Hindlimb muscle (tissue), 1 donor: ENCODE measurements at places on chromosomes 12 and 14. TPM values are rescaled to one million over a fixed set of nuclear protein-coding genes. Genes with fewer than 3 reads are reported as not detected.

DNA sequence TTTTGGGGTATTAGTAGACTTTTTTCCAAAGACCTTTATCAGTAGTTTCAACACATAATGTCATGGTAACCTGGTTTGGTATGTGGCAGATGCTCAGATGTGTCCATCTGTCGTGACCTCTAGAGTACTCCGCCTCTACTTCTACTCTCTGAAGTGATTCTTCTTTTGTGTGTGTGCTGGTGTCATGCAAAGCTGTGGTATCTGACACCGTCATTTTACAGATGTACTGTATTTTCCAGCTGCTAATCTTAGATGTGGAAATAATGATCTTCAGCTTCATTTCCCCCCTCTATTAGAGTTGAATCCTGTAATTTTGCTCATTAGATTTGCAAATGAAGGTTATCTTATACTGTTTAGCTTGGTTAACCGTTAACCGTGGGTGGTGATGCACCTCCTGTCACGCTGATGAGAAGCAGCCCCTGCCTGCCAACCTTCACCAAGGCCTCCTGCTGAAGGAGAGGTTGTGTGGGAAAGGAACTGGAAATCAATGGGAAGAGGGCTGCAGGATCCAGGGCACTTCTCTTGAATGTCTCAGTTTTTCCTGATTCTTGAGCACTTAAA lies 222.4 kb upstream of the AMIGO2 start:
- no peak for DNase-seq

GRCh38 chr12:586318-587071 lies 76.8 kb downstream of the NINJ2 start:
- no peak for DNase-seq

DNA sequence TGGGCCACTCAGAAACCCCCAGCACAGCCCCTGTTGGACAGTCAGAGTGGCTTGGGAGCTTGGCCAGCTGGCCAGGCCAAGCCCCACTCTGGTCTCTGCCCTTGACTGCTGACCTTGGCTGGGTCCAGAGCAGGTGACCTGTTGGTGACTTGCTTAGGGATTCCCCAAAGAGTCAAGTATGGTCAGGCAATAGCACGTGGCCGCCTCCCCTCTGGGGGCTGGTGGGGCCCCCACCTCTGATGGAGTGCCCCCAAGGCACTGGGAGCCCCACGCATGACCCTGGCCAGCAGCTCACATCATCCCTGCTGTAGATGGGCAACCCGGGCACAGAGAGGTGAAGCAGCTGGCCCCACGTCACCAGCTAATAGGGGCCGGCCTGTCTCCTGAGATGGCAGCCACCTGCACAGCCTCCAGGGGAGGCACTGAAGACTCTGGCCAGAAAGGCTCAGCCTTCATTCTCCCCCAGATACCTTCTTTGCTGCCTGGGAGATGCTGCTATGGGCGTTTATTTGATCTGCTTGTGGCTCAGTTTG lies 1.8 kb downstream of the CCDC197 start:
- DNase-seq, result no peak

The ERP27 gene
- 0.32 TPM for polyA plus RNA-seq

The SYNDIG1L gene
- polyA plus RNA-seq, result not detected
